ENCODE measurements at places on chromosomes 1 and 21.

DNA sequence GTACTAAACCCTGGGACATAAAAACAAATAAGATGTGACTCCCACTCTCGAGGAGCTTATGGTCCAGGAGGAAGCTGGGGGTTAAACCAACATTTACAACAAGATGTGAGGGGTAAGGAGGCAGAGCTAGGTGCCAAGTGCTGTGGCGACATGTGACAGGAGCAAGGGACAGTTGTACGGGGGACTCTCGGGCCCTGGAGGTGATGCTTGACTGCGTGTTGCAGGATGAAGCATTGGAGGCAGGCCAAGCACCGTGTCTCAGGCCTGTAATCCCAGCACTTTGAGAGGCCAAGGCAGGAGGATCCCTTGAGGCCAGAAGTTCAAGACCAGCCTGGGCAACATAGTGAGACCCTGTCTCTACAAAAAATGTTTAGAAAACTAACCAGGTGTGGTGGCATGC lies 36.8 kb downstream of the ATP5PO start:
- DNase-seq, result no peak

GRCh38 chr1:150836129-150836773 lies 28.2 kb upstream of the CTSK start:
- no peak for DNase-seq

- no peak for DNase-seq
Observed at GRCh38 chr1:160575112-160575664, 4.1 kb downstream of the CD84 start.

- no peak for DNase-seq
Observed at GRCh38 chr21:35090403-35090802, 41.3 kb upstream of the RUNX1 start.

DNA sequence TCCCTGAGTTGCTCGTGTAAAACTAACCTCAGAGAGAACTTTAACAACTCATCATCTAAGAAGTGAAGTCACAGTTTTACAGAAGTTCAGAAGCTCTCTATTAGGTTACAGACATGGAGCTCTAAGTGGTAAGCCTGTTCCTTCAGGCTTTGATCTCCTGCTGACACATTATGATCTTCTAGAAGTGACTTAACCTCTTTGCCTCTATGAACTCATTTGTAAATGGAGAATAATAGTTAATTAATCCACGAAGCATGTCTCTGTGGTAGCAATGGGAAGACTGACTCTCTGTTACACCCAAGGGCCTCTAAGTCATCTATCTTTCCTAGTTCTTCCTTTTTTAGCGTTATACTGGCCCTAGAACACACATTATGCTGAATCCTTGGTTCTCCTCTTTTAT lies 157.9 kb upstream of the NRIP1 start:
- no peak for DNase-seq

- DNase-seq, result no peak
Observed at GRCh38 chr1:156898161-156898566, 4.6 kb downstream of the PEAR1 start.

GRCh38 chr1:206723462-206723804 lies 38.7 kb downstream of the MAPKAPK2 start:
- DNase-seq, result no peak

DNA sequence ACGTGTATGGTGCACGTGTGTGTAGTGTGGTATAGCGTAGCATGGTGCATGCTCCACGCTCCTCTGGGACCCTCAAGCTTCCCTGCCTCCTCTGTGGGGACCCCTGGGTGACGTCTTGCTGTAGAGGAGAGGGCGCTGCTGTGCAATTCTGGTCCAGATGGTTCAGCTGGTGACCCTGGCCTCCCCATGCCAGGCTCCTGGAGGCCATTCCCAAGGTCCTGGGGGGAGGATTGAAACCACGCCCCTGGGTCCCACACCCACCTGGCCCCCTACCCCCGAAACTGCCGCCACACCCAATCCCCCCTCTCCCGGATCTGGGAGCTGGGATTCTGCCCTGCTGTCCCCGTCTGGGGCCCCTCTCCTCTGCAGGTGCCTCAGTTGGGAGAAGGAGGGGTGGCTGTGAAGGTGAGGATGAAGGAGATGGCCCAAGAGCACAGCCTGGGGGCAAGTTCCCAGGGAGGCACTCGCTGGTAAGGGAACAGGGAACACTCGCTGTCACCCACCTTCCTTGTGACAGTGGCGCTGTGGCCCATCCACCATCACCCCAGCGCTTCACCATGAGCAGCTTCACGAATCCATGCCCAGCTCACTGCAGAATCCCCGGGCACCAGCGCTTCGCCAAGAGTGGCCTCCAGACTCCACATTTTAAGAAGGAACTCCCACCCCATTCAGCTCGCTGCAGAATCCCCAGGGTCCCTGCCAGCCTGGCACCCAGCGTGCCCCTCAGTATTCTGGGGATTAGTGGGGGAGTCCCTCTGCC lies 38.0 kb downstream of the WDR4 start:
- DNase-seq, result no peak

- DNase-seq, result no peak
Observed at GRCh38 chr1:59522925-59523505, 226.1 kb downstream of the FGGY start.

Data from stimulated activated CD4-positive, alpha-beta T cell treated with anti-CD3 and anti-CD28 coated beads, Interleukin-12 subunit alpha, Interleukin-12 subunit beta, amount 100 ng/mL, for 24 hours (primary cell).